Renal cortical epithelial cell (primary cell): ENCODE measurements at places on chromosomes 6 and 20. TPM values are rescaled to one million over a fixed set of nuclear protein-coding genes. Genes with fewer than 3 reads are reported as not detected.

Gene CNR1
- total RNA-seq = 3.3 and 9.9 TPM in 2 replicates

- DNase-seq = peak; percentile 18
Observed at GRCh38 chr6:89139509-89140346, 6.1 kb upstream of the PM20D2 start.

DNA sequence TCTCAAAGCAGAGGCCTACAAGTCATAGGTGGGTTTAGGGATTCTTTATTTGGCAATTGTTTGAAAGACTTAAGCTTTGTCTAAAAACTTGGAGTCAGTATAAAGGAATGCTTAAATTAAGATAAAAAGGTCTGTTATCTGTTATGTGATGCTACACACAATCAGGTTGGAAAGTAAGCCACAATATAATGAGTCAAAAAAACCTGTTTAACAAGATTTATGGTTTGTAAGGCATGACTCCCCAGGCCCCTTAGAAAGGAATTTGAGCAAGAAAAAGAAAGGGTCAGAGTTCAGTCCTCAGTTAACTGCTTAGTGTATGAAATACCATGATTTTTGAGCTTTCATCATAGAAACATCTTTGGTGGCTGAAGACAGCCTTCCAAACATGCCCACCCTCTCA lies 66.8 kb upstream of the HMGN3 start:
- DNase-seq = no peak

GRCh38 chr6:166007349-166008263 lies 160.0 kb downstream of the TBXT start:
- peak; percentile 93 for DNase-seq

- peak; percentile 81 for DNase-seq
Observed at GRCh38 chr6:69090132-69090531, 455.1 kb downstream of the ADGRB3 start.

Gene SPEF1
- total RNA-seq = 1.2 TPM in 1 of 2 replicates, not detected in the other

DNA sequence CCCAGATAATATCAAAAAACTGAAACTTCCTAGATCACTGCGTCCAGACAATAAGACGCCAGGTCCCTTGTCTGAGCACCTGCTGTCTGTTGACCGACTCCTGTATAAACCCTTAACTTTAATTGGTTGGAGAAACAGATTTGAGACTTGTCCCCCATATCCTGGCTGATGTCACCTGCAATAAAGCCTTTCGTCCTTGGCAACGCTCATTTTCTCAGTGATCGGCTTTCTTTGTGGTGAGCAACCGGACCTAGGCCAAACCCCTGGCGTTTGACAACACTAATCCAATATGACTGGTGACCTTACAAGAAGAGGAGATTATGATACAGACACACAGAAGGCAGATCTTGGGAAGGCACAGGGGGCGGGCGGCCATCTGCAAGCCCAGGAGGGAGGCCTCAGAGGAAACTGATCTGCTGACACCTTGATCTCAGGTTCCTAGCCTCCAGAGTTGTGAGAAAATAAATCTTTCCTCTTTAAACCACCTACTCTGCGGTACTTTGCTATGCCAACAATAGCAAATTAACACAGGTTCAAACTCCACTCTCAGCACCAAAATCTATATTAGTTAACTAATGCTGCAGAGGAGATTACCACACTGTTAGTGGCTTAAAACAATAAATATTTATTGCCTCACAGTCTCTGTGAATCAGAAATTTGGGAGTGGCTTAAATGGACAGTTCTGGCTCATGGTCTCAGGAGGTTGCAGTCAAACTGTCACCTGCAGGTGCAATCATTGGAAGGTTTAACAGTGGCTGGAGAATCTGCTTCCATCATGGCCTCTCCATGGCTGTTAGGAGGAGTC lies 178.7 kb downstream of the OTOR start:
- DNase-seq = no peak

Gene PROKR2
- not detected in 2 replicates for total RNA-seq

DNA sequence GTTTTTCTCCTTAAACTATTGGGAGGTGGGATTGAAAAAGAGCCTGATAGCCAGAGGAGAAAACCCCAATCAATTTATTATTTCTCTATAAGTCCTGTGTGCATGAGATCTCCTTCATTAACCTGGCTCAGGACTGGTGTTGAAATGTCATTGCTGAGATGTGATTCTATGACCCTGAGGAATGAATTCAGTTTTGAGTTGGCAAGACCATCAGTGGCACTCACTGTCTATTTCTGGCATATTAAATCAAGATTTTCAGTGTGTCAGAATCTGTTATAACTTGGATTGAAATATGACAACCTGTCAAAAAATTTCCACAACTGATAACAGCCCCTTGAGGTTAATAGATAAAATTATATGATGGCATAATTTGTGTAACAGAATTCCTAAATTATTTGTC lies 431.1 kb downstream of the TFAP2B start:
- DNase-seq = no peak

Gene MYCT1
- total RNA-seq = 0.15 and 0.52 TPM in 2 replicates

DNA sequence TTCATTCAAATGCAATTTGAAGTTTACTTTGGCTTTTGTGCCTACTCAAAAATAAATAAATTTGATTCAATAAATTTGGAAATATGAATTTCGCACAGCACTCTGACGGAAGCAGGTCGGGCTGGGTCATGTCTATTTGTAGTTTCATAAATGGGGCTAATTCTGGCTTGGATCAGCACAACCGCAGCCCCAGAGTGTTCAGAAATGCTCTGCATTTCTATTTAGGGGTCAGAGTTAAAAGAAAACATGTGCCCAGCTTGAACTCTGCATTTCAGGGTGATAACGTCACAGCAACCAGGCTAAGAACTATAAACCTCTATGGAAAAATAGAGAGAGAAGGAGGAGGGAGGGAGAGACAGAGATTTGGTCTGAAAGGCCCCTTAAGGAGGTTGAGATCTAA lies 480.9 kb upstream of the NOX3 start:
- no peak for DNase-seq

Gene PLG
- total RNA-seq = not detected in 2 replicates

Gene CYP39A1
- 0.69 and 5.2 TPM in 2 replicates for total RNA-seq

Gene WFDC10B
- total RNA-seq = not detected in 2 replicates

DNA sequence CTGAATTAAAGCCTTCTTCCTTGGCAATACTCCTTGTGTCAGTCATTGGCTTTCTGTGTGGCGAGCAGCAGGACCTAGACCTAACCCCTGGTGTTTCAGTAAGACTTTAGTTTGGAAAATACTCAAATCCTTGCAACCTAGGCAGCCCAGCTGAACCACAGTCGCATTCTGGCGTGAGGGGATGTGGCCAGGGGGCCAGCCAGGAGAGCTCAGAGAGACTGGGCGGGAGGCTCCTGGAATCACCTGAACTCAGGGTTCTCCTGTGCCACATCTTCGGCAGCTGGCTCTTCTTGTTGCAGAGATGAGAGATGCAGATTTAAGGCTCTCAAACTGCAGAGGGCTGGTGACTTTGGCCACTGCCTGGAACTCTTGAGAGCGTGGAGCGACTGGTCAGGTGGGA lies 102.7 kb downstream of the SYNDIG1 start:
- DNase-seq = no peak

Gene SLC26A8
- 0.05 TPM in 1 of 2 replicates, not detected in the other for total RNA-seq
